H1 (cell line): ENCODE measurements at places on chromosomes 11 and 22. TPM values are rescaled to one million over a fixed set of nuclear protein-coding genes. Genes with fewer than 3 reads are reported as not detected.

Gene APOBEC3G
- 1.7 and 2.5 TPM in 2 replicates for polyA plus RNA-seq

- peak; percentile 74 for DNase-seq
Measured at GRCh38 chr11:118608360-118609227, 1.2 kb downstream of the PHLDB1 start.

DNA sequence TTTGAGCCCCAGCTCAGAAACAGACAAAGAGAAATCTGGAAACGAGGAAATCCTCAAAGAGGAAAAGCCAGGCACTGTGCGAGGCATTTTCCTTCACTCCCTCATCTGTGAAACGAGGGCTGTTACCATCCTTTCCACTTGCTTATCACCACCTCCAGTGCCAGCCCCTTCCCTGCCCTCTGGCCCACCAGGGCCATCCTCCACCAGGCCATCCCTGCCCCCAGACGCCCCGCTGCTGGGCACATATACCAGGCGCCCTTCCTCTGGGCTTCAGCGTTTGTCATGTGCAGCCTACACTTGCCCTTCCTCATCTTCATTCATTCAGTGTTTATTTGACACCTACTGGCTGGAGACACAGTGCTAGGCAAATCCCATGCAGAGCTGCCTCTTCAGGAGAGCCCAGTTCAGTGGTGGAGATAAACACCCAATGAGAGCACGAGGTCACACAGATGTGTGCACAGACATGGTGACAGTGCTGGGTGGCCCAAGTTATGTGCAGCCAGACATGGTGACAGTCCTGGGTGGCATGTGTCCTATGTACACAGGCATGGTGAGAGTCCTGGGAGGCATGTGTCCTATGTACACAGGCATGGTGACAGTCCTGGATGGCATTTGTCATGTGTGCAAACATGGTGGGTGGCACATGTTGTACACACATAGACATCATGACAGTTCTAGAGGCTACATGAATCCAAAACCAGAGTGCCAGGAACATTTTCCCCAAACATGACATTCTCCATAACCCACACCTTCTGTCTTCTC, 9.7 kb downstream of the SPTBN2 start:
- DNase-seq = no peak

DNA sequence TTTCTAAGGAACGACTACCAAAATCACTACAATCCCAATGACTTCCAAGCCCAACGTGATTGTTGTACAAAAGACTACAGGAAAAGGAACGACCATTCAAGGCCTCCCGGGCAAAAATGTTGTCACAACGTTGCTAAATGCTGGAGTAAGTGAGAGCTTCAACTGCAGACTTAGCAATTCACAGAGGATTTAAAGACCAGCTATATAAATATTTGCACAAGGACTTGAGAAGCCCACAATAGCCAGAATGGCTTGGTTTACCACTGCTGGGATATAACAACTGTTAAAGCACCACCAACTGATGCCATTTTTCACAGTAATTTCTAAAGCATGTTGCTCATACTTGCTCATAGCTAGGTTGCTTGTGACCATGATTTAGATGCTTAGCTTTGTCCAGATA, 78.3 kb downstream of the EMSY start:
- DNase-seq = no peak

DNA sequence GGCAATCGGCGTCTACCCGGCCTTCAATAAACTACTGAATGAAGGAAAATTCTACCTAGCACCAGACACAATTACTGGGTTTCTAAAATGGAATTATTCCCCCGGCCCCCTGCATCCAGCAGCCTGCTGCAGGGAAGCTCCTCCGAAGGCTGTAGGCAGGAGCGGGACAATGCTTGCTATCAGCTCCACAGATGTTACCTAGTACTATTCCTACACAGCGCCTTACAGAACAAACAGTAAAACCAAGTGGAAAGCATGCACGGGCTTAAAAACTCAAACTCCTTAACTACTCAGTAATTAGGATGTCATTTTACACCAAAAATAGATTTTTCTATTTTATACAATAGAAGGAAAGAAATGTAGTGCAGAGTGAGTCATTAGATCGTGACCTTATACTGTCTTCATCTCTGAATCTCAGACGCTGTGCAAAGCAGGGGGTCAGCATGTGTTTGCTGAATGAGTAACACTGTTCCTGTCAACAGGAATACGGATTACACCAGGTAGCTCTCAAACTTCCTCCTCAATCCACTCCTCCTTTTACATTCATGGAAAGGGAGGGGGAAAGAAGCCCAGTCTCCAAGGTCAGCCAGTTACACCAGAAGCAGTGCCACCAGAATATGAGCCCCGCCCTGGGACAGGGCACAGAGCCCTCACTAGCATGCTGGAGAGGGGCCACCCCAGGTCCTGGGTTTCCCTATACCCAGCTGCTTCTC, 74.9 kb downstream of the PACSIN2 start:
- DNase-seq = no peak

- peak; percentile 83 for DNase-seq
Measured at GRCh38 chr11:19259487-19260345, 19.0 kb upstream of the E2F8 start.

- no peak for DNase-seq
Measured at GRCh38 chr11:86214710-86215109, 29.8 kb upstream of the EED start.

DNA sequence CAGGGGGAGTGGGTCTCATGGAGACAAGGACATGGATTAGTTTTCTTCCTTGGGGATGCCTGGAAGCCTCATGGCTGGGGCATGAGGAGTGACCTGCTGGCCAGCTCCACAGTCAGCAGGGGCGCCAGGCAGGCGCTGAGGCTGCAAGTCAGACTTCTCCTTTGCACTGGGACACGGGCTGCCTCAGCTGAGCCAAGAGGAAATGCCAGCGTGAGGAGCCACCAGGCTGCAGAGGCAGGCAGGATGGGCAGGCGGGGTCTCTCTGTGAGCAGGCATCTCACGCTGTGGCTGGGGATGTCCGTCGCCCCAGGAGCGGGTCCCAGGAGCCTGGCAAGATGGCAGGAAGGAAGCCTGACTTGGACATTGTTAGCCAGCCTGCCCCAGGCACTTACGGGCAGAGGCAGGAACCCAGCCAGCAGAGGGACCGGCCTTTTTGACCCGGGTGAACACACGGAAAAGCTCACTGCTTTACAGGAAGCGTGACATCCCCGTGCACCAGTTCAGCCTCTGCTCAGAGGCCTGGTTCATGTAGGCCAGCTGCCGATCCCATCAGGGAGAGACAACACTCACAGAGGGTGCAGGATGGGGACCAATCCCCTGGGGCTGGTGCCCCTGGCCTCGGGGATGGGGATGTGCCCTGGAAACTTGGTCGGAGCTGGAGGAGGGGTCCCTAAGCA, 10.2 kb downstream of the GNB1L start:
- peak; percentile 48 for DNase-seq

GRCh38 chr11:123684601-123685000, 30.2 kb upstream of the SCN3B start:
- DNase-seq = no peak

GRCh38 chr22:47303161-47303890, 540.9 kb downstream of the TBC1D22A start:
- no peak for DNase-seq

DNA sequence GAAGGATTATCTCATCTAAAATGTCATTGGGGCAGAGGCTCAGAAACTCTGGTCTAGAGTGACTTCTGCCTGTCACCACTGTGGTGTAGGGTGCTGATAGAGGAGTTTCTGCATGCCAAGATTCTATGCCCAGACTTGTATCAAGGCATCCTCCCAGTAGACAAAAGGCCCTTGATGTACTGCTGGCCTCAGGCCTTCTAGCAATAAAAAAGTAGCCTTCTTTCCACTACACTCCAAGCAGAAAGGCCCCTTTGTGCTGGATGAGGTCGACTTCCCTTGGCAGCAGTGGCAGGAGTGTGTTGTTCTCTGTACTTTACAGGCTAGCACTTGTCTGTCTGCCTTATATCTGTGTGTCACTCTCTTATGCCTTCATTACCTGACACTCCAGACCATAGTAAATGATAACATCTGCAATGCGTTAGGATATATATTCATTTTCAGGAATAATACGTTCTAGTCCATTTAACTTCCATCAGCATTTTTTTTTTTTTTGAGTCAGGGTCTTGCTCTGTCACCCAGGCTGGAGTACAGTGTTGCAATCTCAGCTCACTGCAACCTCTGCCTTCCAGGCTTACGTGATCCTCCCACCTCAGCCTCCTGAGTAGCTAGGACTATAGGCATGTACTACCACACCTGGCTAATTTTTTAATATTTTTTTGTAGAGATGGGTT, 49.5 kb upstream of the RRM1 start:
- DNase-seq = no peak

DNA sequence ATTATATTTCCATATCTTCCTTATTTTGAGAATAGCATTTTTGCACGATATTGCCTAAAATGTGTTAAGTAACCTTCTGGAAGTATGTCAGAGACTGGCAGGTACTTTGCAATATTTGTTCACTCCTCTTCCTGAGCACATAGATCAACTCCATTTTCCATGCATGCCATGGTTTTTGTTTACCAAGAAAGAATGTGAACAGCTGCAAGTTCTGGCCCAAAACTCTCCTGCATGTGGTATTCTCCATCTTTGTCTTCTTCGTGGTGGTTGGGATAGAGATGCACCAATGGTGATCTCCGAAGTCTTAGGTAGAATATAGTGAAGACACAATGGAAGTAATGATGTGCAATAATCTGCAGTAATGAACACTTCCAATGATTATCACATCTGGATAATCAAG, 2241.0 kb upstream of the RAG2 start:
- no peak for DNase-seq

Gene GNG3
- 10.9 and 12.1 TPM in 2 replicates for polyA plus RNA-seq

GRCh38 chr11:114924042-114924441, 245.7 kb downstream of the NXPE2 start:
- no peak for DNase-seq

DNA sequence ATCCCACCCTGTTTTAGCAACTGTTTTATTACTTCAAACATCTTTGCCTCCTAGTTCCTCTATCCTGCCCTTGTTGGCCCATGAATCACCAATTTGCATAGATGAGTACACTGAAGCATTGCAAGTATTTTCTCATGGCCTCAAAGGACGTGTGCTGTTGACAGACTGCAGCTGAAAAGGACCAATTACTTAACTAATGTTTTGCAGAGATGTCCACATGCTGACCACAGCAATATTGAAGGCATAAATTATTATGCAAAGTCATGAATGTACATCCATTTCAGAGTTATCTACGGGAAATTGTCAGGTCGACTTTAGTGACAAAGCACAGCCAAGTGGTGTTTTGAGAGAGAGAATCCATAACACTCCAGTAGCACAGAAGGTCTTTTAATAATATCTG, 64.8 kb downstream of the CADM1 start:
- DNase-seq = no peak
